Suppressor macrophage (primary cell): ENCODE measurements at places on chromosomes 4 and X.

GRCh38 chrX:53284684-53285447 is 3.5 kb upstream of the IQSEC2 start:
- DNase-seq = peak; percentile 63

DNA sequence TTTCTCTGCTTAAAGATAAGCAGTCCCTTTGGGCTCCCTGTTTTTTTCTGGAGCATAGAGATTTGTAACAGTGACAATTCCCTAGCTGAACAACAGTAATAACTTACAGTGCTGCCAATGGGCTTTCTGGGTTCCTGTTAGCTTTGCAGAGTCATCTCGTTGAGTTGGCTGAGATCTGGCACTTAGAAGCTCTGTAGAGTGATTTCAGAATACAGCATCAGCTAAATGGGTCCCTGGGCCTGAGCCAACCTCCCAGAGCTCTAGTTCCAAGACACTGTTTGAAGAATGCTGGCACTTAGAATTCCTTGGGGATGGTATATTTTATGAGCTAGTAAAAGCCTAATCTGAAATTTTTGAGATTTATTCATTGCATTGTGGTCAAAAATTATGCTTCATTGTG is 43.5 kb upstream of the SERTM2 start:
- no peak for DNase-seq

GRCh38 chr4:138241281-138242075 is 671 bp downstream of the SLC7A11 start:
- peak; percentile 17 for DNase-seq

- DNase-seq = no peak
Measured at GRCh38 chr4:69546134-69546765, 50.5 kb upstream of the UGT2B4 start.

DNA sequence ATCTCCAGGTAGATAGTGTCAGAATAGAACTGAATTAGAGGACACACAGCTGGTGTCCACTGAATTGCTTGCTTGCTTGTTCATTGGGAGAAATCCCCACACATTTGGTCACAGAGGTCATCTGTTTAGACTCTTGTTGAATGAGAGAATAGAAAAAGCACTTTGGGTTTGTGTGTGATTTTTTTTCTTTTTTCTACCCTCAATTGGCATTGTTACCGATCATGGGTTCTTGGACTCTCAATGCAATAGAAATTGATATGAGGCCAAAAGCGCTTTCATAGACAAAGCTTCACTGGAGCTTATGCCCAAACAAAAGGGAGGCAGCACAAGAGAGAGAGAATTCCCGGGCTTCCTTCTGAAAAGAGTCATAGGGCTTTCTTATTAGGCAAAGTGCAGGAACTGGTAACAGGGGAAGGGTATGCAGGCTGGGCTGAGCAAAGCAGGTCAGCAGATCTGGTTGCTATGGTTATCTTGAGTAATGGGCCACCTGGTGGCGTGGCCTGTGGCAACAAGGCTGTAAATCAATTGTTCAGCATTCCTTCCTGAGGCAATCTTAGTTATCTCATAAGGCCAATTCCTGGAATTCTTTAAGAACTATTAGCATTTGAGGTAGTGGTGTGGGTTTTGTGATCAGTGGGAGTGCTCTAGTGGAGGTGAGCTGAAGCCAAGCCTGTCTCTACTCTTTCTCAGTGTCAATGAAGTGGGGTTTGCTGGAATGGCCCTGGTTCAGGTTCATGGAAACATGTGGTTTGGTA is 5.3 kb upstream of the GPR82 start:
- no peak for DNase-seq

DNA sequence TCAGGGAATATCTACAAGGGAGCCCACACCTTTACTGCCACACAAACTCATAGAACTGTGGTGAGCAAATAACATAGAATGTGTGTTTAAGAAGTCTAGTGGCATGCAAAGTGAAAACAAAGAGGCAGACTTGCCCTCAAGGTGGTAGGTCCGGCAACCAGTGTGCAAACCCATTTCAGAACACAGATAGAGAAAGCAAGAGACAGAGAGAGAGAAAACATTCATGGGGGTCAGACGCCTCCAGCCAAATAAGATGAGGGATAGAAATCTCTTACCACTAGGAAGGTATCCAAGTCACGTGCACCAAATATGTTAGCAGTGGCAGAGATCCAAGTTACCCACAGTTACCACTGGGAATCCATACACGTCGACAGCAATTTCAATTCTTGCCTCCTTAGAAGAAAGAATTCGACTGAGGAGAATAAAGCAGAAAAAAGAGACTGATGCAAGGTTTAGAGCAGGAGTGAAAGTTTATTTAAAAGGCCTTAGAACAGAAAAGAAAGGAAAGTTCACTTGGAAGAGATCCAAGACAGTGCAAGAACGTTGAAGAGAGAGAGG is 252.8 kb downstream of the NAP1L3 start:
- no peak for DNase-seq

DNA sequence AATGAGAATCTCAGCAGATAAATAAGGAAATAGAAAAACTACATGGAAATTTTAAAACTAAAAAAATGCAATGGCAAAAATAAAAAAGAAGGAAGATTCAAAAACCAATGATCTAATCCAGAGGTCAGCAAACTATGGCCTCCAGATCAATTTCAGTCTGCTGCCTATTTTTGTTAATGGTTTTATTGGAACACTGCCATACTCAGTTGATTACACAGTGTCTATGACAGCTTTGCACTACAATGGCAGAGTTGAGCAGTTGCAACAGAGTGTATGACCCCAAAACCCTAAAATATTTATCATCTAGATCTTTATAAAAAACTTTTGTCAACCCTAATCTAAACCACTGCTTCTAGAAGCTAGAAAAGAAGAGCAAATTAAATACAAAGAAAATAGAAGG is 170.3 kb downstream of the RAB28 start:
- no peak for DNase-seq

- DNase-seq = peak; percentile 24
Measured at GRCh38 chr4:153620352-153620751, 63.7 kb upstream of the TLR2 start.

GRCh38 chrX:107579956-107580355 is 48.4 kb upstream of the PRPS1 start:
- no peak for DNase-seq

DNA sequence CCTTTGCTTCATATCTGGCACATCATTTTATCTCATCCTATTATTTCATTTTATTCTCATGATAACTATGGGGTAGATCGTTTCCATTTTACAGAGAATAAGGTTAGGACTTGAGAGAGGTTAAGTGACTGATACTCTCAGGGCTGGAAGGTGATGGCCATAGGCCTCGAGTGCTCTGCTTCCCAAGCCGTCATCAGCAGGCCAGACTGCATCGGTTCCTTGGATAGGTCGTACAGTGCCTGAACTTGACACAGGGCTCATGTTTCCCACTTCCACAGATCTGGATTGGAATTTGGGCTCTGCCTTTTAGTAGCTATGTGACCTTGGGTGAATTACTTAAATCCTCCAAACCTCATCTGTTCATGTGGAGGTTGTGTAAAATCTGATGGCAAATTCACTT is 81.4 kb downstream of the TMEM131L start:
- no peak for DNase-seq
